T-helper 17 cell (primary cell): ENCODE measurements at places on chromosomes 5 and 9.

DNA sequence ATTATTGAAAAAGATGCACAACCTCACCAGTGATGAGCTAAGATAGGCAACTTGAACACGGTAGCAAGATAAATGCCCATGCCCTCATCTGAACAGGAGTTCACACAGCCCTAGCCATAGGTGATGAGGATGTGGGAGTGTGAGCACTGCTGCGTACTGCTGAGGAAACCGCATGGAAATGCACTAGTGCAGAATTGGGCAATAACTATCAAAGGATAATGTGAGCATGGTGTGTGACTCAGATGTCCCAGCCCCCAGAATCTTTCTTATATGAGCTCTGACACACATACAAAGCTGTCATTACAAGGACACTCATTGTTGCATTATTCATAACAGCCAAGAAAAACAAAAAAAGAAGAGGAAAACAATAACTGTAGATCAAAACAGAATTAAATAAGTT, 521.2 kb downstream of the IRX1 start:
- no peak for DNase-seq

- no peak for DNase-seq
Measured at GRCh38 chr5:122102825-122103224, 24.8 kb upstream of the LOX start.

GRCh38 chr5:38719916-38720315, 125.9 kb upstream of the OSMR start:
- no peak for DNase-seq

DNA sequence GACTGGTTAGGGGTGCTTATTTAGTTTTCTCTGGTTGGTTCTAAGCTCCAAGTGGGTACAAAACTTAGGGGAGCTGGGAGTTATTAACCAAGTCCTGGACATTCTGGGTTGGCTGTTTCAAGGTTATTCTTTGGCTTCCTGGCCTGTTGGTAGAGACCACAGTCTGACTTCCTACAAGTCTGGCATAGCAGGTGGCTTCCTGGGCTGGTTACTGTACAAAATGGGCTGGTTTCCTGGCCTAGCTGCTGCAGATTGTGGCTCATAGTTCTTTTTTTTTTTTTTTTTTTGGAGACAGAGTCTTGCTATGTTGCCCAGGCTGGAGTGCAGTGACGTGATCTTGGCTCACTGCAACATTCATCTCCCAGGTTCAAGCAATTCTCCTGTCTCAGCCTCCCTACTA, 46.3 kb upstream of the BARHL1 start:
- DNase-seq = no peak

DNA sequence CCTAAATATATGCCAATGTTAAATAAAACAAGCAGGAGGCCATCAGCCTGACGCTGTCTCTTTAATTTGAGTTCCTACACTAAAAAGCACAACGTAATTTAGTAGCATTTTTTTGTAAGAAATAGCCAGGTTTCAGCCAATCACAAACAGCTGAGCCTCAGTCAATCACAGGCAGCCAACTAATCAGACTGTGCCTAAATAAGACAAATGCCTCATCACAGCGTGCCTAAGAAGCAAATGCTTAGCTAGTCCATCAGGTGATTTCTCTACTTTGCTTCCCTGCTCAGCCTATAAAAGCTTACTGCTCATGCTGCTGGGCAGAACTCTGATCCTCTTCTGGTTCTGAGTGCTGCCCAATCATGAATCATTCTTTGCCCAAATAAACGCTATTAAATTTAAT, 38.3 kb upstream of the RORB start:
- DNase-seq = no peak

DNA sequence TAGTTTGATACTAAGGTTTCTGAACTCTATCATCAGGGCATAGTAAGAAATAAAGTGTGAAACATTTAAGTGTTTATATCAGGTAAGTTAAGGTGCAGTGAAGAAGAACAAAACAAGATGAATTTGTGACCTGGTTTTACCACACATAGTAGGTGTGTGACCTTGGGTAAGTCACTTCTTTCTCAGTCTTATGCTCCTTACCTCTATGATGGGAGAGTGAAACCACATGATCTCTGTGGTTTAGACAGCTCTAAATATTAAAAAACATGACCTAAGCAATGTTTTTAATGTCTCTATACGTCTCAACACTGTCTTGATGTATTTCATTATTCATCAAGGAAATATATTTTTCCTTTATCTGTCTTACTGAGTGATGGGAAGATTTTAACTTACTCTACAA, 629.6 kb upstream of the DMAC1 start:
- no peak for DNase-seq

DNA sequence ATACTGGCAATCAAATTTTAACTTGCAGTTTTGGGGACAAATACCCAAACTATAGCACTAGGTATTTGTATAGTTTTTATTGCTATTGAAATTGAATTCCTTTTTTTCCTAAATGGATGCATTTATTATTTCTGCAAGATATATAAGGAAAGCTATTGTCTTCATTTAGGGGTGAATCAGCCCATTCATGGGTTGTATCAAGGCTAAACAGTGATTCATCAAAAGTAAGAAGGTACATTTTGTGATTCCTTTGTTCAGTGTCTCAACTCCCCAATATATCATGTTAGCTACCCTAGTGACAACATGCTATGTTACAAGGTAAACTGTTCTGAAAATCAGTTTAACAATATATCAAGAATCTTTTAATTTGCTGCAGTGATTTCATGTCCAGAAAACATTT, 185.7 kb downstream of the PLK2 start:
- DNase-seq = no peak

DNA sequence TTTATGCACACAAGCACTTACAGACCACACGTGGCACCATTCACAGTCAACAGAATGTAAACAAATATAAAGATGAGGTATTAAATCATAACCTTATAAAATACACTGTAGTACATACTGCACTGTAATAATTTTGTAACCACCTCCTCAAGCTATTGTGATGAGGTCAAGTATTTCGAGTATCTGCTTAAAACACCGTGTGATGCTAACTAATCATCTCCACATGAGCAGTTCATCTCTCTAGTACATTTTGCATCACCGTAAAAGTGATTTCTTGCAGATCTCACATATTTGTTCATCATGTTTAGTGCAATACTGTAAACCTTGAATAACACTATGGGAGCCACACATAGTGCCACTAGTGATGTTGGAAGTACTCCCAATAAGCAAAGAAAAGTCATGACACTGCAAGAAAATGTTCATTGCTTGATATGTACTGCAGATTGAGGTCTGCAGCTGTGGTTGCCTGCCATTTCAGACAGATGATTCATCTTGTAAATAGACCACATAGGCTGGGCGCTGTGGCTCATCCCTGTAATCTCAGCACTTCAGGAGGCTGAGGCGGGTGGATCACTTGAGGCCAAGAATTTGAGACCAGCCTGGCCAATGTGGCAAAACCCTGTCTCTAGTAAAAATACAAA, 44.3 kb downstream of the FOXB2 start:
- no peak for DNase-seq

DNA sequence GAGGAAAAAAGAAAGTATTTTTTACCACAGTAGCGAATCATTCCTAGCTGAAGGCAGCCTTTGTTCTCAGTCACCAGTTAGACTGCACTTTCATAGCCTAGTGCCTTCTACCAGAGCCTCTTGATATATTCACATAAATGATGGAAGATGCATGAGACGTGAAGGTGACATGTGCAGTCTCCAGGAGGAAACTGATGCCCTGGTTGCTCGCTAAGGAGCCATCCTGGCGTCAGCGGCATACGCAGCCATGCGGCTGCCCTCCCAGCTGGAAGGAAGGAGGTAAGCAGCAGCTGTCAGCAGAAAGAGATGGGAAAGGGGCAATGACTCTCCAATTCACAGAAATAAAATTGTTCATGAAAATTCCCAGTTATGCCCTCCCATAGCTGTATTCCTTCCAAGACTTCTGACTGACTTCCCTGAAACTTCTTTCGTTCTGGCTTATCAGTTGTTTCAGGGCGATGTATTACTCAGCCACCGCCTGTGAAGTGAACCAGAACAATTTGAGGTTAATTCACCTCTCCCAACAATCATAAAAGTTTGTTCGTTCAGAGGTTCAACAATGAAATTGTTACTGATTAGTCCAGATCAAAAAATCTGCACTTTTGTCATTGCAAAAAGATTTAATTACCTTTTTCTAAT, 331.2 kb downstream of the NR2F1-AS1 start:
- DNase-seq = no peak

DNA sequence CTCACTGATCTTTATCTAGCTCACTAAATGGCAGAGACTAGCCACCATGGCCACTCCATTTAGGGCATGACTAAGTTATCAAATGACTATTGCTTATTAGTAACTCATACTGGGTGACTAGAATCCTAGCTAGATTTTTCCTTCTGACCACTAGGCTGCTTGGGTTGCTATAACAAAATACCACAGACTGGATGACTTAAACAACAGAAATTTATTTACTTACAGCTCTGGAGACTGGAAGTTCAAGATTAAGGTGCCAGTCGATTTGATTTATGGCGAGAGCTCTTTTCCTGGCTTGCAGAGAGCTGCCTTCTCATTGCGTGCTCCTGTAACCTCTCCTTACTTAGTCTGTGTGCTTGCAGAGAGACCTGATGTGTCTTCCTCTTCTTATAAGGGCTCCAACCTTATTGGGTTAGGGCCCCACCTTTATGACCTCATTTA, 55.0 kb upstream of the APC start:
- no peak for DNase-seq

DNA sequence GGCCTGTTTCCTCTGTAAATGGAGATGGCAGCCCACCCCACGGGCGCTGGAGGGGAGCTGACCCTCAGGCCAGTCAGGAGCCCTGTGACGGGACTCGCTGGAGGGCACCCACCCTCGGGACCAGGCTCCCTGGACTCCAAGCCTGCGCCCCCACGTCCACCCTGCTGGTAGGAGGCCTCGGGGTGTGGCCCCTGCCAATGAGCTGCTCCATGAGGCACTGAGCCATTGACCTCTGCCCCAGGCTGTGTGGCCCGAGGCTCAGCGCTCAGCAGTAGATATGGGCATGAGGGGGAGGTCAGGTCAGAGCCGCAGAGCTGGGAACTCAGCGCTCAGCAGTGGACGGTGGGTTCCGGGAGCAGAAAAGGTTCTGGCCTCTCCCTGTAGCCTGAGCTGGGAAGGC, 52.3 kb upstream of the EGFL7 start:
- DNase-seq = no peak

DNA sequence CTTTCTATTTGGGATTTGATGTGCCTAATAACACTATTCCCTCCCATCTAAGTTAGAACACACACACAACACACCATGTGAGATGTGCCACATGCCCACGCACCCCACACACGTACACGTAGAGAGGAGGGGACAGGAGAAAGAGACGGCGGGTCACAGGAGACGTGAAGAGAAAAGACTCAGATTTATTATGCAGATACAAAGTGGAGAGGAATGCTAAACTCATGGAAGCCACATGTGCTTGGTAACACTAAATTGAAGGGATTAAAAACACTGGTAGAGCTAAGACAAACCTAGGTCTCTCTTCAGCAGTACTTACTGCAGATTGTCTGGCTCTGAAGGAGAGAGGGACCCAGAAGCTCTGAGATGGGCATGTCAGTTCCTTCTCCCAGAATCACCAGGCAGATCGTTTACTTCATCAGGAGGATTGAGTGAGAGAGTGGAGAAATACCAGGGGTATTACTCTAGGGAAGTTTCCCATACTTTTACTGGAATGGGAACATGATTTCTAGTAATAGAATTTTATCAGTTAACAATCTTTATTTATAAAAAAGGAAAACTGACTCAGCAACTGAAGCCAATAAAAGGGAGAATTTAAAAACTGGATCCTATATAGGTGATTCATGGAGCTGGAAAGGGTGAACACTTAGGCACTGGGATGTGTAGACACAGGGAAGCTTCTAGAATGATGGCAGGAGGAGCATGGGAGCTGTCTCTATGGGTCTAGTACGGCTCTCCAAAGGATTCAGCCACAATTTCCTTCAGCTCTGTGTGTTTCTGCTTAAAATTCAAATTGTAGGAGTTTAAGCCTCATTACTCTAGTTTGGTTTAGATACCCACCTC, 139.4 kb downstream of the MACIR start:
- DNase-seq = no peak

DNA sequence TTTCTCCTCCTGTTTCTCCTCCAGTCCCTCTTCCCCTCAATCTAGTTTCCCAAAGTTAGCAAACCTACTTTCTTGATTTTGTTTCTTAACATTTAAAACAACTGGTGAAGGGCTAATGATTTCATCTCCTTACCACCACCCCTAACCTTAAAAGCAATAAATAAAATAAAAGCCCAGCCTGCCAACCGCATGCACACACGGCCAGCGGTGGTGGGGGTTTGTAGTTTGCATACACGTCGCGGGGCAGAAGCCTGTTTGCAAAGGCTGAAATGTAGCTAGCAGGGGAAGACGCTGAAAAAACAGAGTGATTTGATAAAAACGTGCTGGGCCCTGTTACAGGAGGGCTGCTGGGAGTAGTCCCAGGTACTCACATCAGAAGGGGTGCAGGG, 1.9 kb upstream of the DMRT2 start:
- no peak for DNase-seq
